ENCODE measurements at places on chromosomes 4 and X.

GRCh38 chr4:74168841-74169240, 10.9 kb downstream of the MTHFD2L start:
- no peak overlapping the region for H3K27ac ChIP-seq
- no peak overlapping the region for H3K4me3 ChIP-seq
- H3K27me3 ChIP-seq: no peaks in the 10 kb centered on the region
- H3K36me3 ChIP-seq: peaks cover 13% of the 10 kb centered on the region

DNA sequence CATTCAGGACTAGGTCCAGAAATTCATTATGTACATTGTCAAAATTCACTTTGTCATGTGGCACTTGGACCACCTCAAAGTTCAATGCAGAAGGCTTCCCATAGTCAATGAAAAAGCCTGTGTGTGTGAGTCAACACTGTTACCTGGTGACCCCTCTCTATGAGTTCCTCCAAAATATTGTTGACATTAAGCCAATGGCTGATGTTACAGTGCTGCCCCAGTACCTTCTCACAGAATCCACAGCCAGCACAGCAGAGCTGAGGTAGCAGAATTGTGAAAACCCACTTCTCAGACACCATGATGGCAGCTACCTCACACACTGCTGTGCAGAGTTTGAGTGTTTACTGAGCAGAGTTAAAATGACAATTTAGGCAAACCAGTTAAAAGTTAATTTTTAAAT, 22.4 kb upstream of the UGT2B4 start:
- peaks cover 5% of the 10 kb centered on the region for H3K4me1 ChIP-seq
- no peak for DNase-seq
- no peak overlapping the region for H3K27ac ChIP-seq
- H3K27me3 ChIP-seq: no peaks in the 10 kb centered on the region
- H3K36me3 ChIP-seq: no peaks in the 10 kb centered on the region

GRCh38 chrX:35890699-35891098, 28.8 kb upstream of the CFAP47 start:
- H3K27ac ChIP-seq: no peak overlapping the region
- no peaks in the 10 kb centered on the region for H3K27me3 ChIP-seq
- no peak for DNase-seq

GRCh38 chr4:20305976-20306375, 54.3 kb downstream of the SLIT2 start:
- H3K27ac ChIP-seq: no peak overlapping the region
- peaks cover 4% of the 10 kb centered on the region for H3K4me1 ChIP-seq
- H3K4me3 ChIP-seq: no peak overlapping the region
- H3K36me3 ChIP-seq: peaks cover 4% of the 10 kb centered on the region
- no peak for DNase-seq

DNA sequence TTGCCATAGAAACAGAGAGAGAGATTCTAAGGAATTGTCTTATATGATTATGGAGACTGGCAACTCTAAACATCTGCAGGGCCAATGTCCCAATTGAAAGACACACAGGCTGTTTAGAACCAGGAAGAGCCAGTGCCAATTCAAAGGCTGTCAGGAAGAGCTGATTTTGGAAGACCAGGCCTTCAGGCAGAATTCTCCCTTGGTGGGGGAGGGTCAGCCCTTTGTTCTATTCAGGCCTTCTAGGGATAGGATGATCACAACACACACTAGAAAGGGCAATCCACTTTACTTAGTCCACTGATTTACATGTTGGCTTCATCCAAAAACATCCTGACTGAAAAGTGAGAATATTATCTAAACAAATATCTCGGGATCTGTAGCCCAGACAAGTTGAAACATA, 15.2 kb downstream of the C4orf46 start:
- peaks cover 6% of the 10 kb centered on the region for H3K27me3 ChIP-seq
- DNase-seq: no peak
- H3K4me3 ChIP-seq: no peak overlapping the region
- no peaks in the 10 kb centered on the region for H3K4me1 ChIP-seq
- no peak overlapping the region for H3K27ac ChIP-seq

- peaks cover 45% of the 10 kb centered on the region for H3K36me3 ChIP-seq
- H3K27me3 ChIP-seq: no peaks in the 10 kb centered on the region
- no peak overlapping the region for H3K27ac ChIP-seq
Measured at GRCh38 chr4:10077076-10077475, 39.5 kb downstream of the WDR1 start.

DNA sequence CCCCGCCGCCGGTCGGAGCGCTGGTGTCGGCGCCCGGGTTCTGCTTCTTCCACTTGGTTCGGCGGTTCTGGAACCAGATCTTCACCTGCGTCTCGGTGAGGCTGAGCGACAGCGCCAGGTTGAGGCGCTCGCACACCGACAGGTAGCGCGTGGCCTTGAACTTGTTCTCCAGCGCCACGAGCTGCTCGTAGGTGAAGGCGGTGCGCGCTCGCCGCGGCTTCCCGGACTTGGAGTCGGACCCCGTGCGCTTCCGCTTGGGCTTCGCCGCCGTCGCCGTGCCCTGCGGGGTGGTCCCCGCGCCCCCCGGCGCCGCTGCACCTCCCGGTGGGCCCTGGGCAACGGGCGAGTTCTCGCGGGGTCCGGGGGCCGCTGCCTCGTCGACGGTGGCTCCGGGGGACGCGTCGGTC, 3.1 kb downstream of the NKX1-1 start:
- no peak overlapping the region for H3K27ac ChIP-seq
- H3K4me1 ChIP-seq: no peaks in the 10 kb centered on the region
- H3K27me3 ChIP-seq: peaks cover 61% of the 10 kb centered on the region

DNA sequence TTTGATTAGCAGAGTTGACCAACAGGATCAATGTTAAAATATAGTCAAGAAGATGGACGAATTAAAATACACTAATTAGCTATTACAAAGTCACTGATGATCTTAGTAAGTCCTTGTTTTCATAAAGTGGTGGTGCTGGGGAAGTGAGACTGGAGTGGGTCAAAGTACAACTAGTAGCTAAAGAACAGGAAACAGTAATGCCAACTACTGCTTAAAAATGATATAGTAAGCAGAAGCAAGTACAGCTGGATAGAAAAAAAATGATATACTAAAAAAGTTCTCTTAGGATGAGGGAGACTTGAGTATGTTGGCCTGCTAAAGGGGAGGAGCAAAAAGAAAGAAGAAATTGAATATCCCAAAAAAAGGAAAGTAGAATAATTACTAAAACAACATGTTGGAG, 580.8 kb upstream of the FTHL17 start:
- H3K36me3 ChIP-seq: peaks cover 2% of the 10 kb centered on the region
- peaks cover 5% of the 10 kb centered on the region for H3K4me1 ChIP-seq
- no peak overlapping the region for H3K4me3 ChIP-seq
- no peaks in the 10 kb centered on the region for H3K27me3 ChIP-seq
- DNase-seq: no peak
- no peak overlapping the region for H3K27ac ChIP-seq

DNA sequence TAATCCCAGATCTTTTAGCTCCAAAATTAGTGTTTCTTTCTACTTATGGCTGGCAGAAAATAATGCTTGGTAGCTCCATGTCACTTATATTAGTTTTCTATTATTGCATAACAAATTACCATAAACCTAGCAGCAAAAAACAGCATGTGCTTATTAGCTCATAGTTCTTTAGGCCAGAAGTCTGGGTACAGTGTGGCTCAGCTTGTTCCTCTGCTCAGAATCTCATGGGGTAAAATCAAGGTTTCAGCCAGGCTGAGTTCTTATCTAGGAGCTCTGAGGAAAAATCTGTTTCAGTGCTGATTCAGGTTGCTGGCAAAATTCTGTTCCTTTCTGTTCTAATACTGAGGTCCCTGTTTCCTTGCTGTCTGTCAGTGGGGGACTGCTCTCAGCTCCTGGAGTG, 101.1 kb downstream of the CT47B1 start:
- H3K4me3 ChIP-seq: no peak overlapping the region

- peaks cover 38% of the 10 kb centered on the region for H3K4me1 ChIP-seq
- no peak for DNase-seq
- H3K27ac ChIP-seq: peak overlapping the region; percentile 81
Measured at GRCh38 chr4:74263551-74263950, 44.7 kb upstream of the EPGN start.

DNA sequence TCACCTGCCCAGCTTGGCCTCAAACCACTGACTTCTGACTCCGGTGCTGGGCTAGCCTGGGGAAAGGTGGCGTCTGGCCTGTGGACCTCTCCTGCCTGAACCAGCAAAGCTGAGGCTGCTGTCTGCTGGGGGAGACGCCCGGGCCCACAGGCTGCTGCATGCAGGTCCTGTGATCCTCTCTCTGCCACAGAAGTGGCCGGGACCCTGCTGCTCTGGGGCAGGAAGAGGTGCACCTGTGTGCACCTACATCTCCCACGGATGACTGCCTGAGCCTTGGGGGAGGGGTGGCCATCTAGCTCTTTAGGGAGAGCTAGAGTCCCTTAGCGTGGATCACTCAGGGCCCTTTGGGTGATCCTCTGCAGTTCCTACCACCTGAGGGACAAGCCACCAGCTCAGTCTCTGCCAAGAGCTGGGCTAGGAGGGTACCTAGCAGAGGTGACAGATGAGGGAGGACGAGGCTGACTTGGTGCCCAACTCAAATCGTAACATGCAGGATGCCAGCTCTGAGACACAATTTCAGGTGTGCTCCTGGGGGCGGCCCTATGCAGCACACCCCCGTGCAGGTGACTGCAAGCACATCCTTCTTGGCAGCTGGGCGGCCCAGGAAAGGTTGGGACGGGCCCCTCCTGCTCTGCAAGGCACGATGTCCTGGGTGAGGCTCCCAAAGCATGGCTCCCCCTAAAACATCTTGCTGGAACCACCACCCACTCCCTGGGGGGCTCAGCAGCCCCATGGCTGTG, 22.5 kb downstream of the LETM1 start:
- no peak overlapping the region for H3K4me3 ChIP-seq
- no peaks in the 10 kb centered on the region for H3K27me3 ChIP-seq
- H3K36me3 ChIP-seq: peaks cover 41% of the 10 kb centered on the region
- no peak overlapping the region for H3K27ac ChIP-seq
- DNase-seq: no peak
- H3K4me1 ChIP-seq: no peaks in the 10 kb centered on the region

GRCh38 chr4:143354990-143355389, 18.3 kb downstream of the GAB1 start:
- H3K36me3 ChIP-seq: peaks cover 1% of the 10 kb centered on the region
- no peaks in the 10 kb centered on the region for H3K27me3 ChIP-seq
- peaks cover 76% of the 10 kb centered on the region for H3K4me1 ChIP-seq
- no peak for DNase-seq

DNA sequence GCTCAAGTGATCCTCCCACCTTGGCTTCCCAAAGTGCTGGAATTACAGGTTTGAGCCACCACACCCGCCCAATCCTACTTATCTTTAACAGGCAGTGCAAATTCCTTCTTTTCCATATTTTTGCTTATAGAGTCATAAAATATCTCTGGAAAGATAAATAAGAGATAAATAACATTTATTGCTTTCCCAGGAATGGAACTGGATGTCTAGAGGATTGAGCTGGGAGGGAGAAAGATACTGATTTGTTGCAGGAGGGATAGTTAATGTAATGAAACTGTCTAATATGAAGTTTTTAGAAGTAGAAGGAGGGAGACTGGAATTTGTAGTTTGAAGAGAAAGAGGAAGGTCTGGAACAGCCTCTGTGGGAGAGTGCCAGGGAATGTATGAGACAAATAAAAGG, 20.2 kb downstream of the ITGB1BP2 start:
- H3K36me3 ChIP-seq: peaks cover 12% of the 10 kb centered on the region
- peak overlapping the region; percentile 10 for H3K27ac ChIP-seq
- H3K4me3 ChIP-seq: no peak overlapping the region
- no peaks in the 10 kb centered on the region for H3K27me3 ChIP-seq
- DNase-seq: no peak

DNA sequence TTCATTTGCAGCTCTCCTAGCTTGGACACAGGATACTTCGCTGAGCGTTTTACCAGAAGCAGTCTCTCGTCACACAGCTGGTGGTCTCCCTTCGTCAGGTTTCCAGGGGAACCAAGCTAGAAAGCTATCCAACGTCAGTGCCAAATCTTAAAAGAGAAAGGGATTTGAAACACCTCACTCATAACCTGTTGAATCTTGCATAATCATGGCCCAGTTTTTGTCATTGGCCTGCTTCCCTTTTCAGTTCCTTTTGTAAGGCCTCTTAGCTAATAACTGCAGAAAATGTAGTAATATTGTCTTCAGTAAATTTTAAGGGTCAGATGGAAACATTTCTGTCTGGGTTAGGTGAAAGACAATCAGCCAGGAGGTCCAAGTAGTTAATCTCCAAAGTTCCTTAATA, 22.0 kb downstream of the RAB39B start:
- no peaks in the 10 kb centered on the region for H3K27me3 ChIP-seq
- DNase-seq: no peak
- no peak overlapping the region for H3K4me3 ChIP-seq
- no peak overlapping the region for H3K27ac ChIP-seq

GRCh38 chr4:142574306-142574705, 271.8 kb downstream of the INPP4B start:
- H3K4me1 ChIP-seq: peaks cover under 1% of the 10 kb centered on the region
- no peaks in the 10 kb centered on the region for H3K36me3 ChIP-seq
- H3K4me3 ChIP-seq: no peak overlapping the region
- no peaks in the 10 kb centered on the region for H3K27me3 ChIP-seq
- H3K27ac ChIP-seq: no peak overlapping the region

DNA sequence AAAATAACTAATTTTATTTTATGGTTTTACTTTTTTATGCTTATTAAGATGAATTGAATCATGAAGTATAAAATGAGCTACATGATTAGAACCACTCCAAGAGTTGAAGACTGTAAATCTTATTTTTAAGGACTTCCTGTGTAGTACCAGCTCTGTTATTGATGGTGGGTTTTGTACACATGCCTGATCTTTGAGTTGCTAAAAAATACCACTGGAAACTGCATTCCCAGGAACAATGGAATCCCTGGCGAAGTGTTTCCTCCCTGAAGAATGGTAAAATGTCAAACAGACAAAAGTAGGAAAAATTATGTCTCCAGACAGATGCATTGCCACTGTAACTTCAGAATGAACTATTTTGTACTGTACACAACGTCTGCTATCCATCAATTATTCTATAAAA, 935.4 kb upstream of the TENM3 start:
- H3K4me1 ChIP-seq: peaks cover 14% of the 10 kb centered on the region
- no peaks in the 10 kb centered on the region for H3K36me3 ChIP-seq
- peak overlapping the region; percentile 47 for H3K27ac ChIP-seq
- no peak for DNase-seq

DNA sequence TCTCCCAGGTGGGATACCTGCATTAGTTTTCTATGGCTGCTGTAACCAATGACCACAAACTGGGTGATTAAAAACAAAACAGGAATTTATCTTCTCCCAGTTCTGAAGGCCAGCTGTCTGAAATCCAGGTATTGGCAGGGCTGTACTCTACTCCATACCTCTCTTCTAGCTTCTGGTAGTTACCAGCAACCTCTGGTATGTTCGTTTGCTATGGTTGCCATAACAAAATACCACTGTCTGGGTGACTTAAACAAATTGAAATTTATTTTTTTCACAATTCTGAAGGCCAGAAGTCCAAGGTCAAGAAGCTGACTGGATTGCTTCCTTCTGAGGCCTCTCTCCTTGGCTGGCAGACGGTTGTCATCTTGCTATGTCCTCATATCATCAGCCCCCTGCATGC, 642.1 kb upstream of the TENM3 start:
- DNase-seq: no peak
- peaks cover 5% of the 10 kb centered on the region for H3K27me3 ChIP-seq
- H3K4me1 ChIP-seq: peaks cover 7% of the 10 kb centered on the region
- no peak overlapping the region for H3K4me3 ChIP-seq
- H3K36me3 ChIP-seq: no peaks in the 10 kb centered on the region
- H3K27ac ChIP-seq: no peak overlapping the region

All from mesothelial cell of epicardium (in vitro differentiated cells).